Naive thymus-derived CD8-positive, alpha-beta T cell (primary cell): ENCODE measurements at places on chromosomes 11 and 22. TPM values are rescaled to one million over a fixed set of nuclear protein-coding genes. Genes with fewer than 3 reads are reported as not detected.
A peak's percentile ranks its signal among the peaks of the same experiment; 100 is the strongest.

- no peak for DNase-seq
Observed at GRCh38 chr11:113634940-113635575, 71.0 kb downstream of the TMPRSS5 start.

DNA sequence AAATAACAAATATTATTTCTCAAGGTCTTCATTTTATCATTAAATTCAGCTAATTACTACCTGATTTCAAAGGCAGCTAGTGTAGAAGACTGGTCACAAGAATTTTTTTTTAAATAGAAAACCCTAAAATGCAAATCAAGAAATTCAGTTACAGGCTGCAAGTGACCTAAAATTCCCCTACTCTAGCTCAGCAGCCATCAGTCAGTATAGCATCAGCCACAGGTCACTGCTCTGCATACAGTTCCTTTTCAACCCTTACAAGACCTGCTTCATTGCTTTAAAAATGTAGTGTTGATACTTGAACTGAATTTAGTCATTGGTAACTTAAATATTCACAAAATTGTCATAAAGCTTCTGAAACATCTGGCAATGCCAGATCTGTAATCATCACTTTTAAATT is 9.5 kb upstream of the B3GNT6 start:
- DNase-seq: no peak

DNA sequence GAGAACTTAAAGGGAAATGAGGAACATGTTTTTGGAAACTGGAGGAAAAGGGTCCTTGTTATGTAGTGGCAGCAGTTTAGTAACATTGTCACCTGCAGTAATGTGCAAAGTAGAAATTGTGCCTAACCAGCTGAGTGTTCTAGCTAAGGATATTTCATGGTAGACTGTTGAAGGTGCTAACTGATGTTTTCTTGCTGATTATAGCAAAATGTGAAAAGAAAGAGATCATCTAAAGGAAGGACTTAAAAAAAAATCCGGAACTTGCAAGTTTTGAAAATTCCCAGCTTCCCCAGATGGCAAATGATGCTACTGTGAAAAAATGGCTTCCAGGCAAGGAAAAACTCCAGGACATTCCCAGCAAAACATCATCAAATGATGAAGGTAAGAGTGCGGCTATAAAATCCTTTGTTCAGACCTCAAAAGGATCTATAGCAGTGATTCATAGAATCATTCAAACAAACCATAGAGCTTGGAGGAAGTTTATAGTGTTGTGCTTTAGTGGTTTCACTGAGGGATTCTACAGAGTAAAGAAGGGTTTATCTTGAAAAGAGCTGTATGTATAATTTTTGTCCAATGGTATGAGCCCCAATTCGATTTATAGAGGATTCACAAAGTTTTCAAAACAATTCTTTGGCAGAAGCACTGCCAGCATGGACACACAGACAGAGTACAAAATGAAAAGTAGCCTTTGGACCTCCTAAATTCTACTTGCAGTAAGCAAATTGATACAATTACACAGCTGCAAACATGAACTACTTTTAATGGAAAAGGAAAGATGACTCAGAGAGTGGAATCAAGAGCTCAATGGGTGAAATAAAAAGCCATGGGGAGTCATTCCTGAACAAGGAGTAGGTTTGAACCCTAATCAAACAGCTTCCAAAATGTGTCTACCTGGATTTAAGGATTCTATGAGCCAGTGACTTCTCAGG is 4.3 kb upstream of the TRIM44 start:
- no peak for DNase-seq

- DNase-seq: peak; percentile 30
Observed at GRCh38 chr22:19022755-19023154, 86.7 kb upstream of the PRODH start.

DNA sequence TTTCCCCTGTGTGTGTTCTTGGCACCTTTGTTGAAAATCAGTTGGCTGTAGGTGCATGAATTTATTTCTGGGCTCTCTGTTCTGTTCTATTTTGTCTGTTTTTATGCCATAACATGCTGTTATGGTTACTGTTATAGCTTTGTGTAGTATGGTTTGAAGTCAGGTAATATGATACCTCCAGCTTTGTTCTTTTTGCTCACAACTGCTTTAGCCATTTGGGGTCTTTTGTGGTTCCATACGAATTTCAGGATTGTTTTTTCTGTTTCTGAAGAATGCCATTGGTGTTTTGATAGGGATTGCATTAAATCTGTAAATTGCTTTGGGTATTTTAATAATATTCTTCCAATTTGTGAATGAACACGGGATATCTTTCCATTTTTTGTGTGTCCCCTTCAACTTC is 4.7 kb downstream of the PEX26 start:
- no peak for DNase-seq

The GSC2 gene
- not detected for total RNA-seq

The OR8B4 gene
- not detected for total RNA-seq

The GPHA2 gene
- total RNA-seq: 0.69 TPM

The MISFA gene
- 0.47 TPM for total RNA-seq

The CYB5R2 gene
- not detected for total RNA-seq

The GLYAT gene
- not detected for total RNA-seq

The MMP7 gene
- total RNA-seq: not detected
